ENCODE measurements at places on chromosomes 1 and 21.

DNA sequence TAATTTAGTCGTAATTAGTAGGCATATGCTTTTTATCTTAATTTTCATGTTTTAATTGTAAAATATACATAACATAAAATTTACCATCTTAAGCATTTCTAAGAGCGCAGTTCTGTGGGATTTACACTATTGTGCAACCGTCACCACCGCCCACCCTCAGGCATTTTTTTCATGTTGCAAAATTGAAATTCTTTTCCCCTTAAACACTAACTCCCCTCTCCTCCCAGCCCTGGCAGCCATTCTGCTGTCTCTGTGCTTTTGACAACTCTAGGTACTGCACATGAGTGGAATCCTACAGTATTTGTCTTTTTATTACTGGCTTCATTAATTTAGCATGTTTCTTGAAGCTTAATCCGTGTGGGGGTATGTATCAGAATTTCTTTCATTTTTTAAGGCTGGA is 7.8 kb downstream of the PIK3CD start:
- DNase-seq = no peak

- DNase-seq = no peak
These were observed 443.0 kb upstream of the RUNX1 start for GRCh38 chr21:35491920-35492678.

DNA sequence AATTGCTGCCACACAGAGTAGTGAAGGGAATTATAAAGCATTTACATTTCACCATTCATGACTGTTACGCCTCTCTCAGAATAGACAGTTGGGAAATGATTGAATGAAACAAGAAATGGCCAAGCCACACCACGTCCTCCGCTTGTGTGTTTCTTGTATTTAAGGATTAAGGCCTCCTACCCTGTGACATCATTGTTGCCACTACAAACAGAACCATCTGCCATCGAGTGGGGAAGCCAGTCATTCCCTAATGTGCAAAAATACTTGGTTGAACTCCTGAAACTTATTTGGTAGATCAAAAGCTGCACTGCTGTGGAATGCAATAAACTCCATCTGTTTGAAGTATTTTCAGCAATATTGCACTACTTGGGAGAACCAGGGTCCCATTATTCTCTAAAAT is 99.0 kb upstream of the C1orf105 start:
- DNase-seq = no peak

DNA sequence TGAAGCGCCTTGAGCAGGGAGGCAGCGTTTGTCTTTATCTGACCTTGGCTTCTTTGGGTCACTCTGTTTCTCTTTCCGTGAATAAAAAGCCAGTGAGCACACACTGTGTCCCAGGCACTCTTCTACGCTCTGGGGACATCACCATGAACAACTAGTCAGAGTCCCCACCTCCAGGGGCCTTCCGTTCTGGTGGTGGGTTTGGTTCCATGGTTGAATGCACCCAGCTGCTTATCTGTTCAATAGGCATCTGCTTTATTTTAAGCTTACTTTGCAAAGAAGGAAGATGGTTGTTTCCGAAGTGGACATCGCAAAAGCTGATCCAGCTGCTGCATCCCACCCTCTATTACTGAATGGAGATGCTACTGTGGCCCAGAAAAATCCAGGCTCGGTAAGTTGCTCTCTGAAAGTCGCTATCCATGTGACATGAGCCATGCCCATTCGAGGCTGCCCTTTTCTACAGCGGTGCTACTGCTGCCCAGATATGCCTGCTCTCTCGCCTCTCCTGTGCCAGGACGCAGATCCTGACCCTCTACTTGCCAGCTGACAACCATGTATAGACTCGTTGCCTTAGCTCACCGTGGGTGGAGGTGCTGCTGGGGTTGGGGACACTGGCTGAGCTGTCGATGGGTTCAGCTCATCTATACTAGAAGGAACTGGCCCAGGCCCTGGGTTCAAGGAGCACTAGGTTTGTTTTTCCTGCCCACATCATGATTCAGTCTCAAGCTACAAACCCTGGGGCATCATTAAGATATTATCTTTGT is 5.9 kb downstream of the MX1 start:
- no peak for DNase-seq

GRCh38 chr1:15110867-15111230 is 42.7 kb upstream of the TMEM51 start:
- no peak for DNase-seq

DNA sequence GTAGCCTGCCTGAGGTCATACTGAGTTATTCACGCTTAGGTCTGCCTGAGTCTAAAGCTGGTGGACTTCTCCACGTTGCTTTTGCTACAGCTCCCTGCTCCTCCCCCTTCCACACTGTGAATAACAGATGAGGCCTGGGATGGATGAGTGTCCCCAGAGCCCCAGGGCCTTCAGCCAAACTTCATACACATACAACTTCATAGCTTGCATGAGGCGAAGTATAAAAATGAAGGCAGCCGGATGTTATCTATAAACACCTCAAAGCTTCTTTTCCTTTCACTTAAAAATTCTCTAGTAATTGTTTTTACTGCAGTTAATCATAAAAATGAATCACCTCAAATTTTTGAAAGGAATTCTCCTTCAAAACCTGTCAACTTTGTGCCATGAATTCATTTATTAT is 70.2 kb downstream of the DAB1 start:
- no peak for DNase-seq

GRCh38 chr21:42496839-42497202 is 797 bp upstream of the RSPH1 start:
- DNase-seq = peak; percentile 26

DNA sequence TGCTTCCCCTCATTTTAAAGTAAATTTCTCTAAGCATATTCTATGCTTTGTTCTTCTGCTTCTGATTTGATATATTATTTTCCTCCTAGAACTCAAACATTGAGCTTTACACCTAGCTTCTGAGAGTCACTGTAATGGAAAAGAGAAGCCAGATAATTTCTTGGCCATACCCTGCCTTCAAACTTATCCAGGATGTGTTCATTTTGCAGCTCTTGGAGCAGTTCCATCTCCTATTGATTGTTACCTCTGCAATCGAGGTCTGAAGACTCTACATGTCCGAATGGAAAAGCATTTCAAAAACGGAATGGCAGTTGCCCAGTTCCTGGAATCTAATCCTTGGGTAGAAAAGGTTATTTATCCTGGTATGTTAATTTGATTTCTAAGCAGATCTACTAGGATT is 20.8 kb downstream of the CTH start:
- DNase-seq = no peak

- DNase-seq = peak; percentile 59
These were observed 24.5 kb downstream of the CLIC6 start for GRCh38 chr21:34693192-34693810.

- no peak for DNase-seq
These were observed 170.9 kb downstream of the COL11A1 start for GRCh38 chr1:102937401-102937800.

Measured in NCI-H1105 treated with DMSO at 0.1 percent for 48 hours (cell line).